ENCODE measurements at places on chromosomes 1 and 21.

DNA sequence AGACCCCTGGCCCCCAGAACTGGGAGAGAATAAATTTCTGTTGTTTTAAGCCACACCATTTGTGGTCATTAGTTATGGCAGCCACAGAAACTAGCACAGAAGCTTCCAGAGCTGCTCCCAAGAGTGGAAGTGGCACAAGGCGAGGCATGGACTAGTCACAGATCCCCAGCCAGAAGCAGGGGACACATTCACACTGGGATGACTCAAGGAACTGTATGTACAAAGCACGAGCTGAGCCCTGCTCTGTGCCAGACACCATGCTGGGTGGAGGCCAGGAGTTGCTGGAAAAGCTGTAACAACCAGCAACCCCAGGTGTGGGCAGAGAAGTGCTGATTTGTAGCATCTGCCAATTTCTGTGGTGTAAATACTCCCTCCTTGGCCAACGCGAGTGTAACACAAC, 55.6 kb downstream of the TCP10L start:
- DNase-seq = no peak

DNA sequence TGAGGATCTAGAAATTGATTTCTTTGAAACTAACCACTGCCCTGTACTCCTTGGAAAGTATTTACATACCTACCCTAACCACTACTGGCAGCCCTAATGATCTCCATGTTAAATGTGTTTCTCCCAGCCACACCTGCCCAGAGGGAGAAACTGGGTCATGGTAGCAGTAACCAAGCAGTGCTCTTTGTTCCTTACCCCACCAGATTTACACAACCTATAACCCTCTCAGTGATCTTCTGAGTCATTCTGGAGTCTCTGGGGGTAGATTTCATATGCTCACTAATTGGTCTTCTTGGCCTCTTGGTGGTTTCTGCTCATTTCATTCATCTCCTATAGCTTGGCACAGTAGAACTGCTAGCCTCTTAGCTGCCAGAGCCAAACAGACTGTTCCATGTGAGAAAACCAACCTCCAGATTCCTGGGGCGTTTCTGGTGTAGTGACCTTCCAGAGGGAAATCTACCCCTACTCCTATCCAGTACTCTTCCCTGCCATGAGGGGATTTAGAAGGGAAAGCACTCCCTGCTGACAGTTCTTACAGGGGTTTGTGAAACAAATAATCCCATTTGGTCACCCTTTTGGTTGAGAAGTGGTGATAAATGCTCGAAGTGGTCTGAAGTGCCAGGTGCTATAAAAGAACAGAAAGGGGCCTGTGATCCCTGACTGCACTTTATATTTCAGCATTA, 36.2 kb upstream of the LRIG2 start:
- no peak for DNase-seq

DNA sequence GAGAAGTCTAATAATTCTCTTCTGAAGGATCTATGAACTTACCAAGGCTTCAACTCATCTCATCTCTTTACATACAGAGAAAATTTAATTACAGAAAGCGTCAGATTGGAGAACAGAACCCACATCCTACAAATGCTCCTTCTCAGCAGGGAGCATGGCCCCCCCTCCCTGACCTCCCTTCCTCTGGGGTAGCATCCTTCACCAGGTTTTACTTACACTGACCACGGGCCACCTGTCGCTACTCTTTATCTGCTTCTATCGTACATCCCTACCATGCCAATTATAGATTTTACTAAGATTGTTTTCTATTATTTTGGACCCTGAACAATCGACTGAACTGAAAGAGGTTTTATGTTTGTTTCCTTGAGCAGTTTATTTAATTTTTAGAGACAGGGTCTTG, 25.8 kb downstream of the RIPPLY3 start:
- DNase-seq = no peak

DNA sequence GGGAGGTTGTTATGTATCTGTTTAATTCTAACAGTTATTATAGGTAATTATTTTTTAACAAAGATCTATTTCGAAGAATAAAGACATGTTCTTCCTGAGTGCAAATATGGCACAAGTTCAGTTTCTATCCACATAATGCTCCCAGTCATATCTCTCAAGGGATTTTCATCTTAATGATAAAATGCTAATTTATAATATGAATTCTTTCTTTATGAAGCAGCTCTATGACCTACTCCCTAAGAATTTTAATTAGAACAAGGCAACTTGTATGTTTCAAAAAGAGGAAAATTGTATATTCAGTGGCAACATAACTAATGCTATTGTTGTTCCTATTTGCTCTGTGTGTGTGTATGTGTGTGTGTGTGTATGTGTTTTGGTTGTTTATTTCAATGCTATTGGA, 1222.1 kb upstream of the NCAM2 start:
- DNase-seq = no peak

- DNase-seq = no peak
Observed at GRCh38 chr1:80799457-80799856, 1001.3 kb upstream of the ADGRL2 start.

- DNase-seq = no peak
Observed at GRCh38 chr1:238664139-238664538, 722.2 kb upstream of the CHRM3 start.

DNA sequence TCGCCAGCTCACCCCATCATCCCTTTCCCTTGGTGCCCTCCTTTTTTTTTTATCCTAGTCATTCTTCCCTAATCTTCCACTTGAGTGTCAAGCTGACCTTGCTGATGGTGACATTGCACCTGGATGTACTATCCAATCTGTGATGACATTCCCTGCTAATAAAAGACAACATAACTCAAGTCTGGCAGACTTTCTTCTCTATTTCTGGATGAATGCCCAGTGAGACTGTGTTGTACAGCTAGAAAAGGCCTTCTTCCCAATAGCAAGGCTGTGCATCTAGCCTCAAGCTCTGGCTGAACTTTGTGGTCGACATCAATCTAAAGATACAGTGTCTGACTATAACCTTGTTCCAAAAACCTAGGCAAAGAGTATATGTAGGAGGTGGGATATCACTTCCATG, 6.4 kb downstream of the IL24 start:
- DNase-seq = no peak

GRCh38 chr1:77671836-77672235, 10.6 kb downstream of the ZZZ3 start:
- DNase-seq = no peak

DNA sequence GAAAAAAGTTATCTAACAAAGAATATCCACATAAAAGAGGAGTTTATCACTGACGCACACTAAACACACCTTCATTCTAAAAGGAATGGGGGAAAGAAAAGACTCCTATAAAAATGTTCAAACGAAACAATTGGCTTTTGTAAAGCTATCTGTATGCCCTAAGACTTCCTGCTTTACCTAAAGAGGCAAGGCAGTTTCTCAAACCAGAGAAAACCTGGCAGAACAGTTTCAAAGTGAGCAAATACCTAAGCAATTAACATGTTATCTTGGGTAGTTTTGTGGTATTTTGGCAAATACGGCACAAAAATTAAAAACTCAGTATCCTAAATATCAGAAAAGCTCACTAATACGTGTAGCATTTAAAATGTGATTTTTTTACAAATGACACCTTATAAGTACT, 1.9 kb downstream of the PUM1 start:
- no peak for DNase-seq

All from tibial artery (tissue), 4 donors.